Liver (tissue), 10 donors: ENCODE measurements at places on chromosomes 3 and 15. TPM values are rescaled to one million over a fixed set of nuclear protein-coding genes. Genes with fewer than 3 reads are reported as not detected.

The MUC20 gene
- total RNA-seq: 1.1 TPM

The SCAPER gene
- total RNA-seq: 6.0 TPM

The ABHD6 gene
- total RNA-seq: 60.9 TPM

The LMAN1L gene
- total RNA-seq: not detected

The ATXN7 gene
- total RNA-seq: 7.7 TPM

The GOLGA8N gene
- total RNA-seq: 6.8 TPM

The RTP1 gene
- total RNA-seq: not detected

The PP2D1 gene
- not detected for total RNA-seq

The APBA2 gene
- total RNA-seq: 2.9 TPM

The HTR3E gene
- total RNA-seq: not detected

The NTRK3 gene
- 2.9 TPM for total RNA-seq

The THSD4 gene
- 0.23 TPM for total RNA-seq

The GPR171 gene
- 0.33 TPM for total RNA-seq

The IGSF10 gene
- total RNA-seq: 1.6 TPM

The TRIM69 gene
- 5.7 TPM for total RNA-seq

The UCN2 gene
- total RNA-seq: 0.08 TPM

The TTBK2 gene
- total RNA-seq: 5.4 TPM

The AADACL2 gene
- total RNA-seq: not detected

The SCAANT1 gene
- not detected for total RNA-seq

The ATP1B3 gene
- 7.4 TPM for total RNA-seq

The FES gene
- 43.1 TPM for total RNA-seq

The KLHL40 gene
- not detected for total RNA-seq

The RAP2B gene
- 3.9 TPM for total RNA-seq

The FRMD5 gene
- 0.25 TPM for total RNA-seq

The IDH2 gene
- 318 TPM for total RNA-seq

The P2RY14 gene
- 0.37 TPM for total RNA-seq

The GOLGA6B gene
- total RNA-seq: 0.05 TPM

The SPATA12 gene
- total RNA-seq: not detected
